SW 1271 (cell line): ENCODE measurements at places on chromosomes 2 and 18.

GRCh38 chr2:9918275-9918674 lies 33.2 kb upstream of the GRHL1 start:
- DNase-seq, result no peak

DNA sequence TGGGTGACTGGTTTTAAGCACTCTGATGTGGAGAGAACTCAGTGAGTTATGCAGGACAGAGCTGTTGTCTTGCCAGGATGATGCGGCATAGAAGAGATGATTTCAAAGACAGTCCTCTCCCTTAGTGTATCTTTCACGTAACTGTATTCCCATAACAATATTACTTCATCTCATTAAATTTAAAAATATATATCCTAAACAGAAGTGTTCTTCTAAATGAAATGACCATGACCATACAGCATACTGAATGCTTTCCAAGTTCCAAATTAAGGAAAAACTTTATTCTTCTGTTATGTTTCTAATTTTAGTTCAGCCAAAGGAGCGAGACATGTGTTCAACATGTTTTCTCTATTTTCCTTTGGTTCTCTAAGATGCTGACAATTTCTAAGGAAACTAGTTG lies 600.1 kb upstream of the FSHR start:
- no peak for DNase-seq

DNA sequence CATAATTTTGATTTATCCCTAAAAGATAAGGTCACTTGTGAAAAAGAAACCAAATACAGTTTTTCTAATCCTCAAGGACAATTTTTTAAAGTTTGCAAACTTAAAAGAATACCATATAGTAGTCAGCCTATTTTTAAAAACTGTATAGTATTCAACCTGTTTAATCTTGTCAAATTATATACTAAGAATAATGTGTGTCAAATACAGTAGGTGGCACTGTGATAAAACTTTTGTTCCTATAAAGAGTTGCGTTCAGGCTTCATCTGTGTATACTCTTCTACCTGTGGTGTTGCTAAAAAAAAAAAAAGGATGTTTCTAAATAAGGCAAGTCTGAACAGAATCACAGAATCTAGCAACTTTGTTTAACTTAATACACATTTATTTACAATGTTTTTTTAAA lies 68.6 kb downstream of the CCDC138 start:
- peak; percentile 32 for DNase-seq

DNA sequence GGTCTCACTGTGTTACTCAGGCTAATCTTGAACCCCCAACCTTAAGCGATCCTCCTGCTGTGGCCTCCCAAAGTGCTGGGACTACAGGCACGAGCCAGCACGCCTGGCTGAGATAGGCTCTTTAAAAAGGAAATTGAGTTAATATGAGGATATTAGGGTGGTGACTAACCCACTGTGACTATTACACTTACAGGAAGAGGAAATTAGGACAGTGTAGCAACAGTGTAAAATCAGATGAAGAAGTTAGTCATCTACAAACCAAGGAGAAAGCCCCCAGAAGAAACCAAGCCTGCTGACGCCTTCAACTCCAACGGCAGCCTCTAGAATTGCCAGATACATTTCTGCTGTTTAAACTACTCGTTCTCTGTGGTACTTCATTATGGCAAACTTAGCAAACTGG lies 711.9 kb downstream of the SUCLG1 start:
- DNase-seq, result no peak

- no peak for DNase-seq
These were observed 228.3 kb downstream of the TPGS2 start for GRCh38 chr18:36600548-36600947.

GRCh38 chr2:197092431-197092830 lies 165.9 kb upstream of the PGAP1 start:
- DNase-seq, result no peak

- DNase-seq, result no peak
These were observed 10.5 kb downstream of the GDF7 start for GRCh38 chr2:20677301-20678085.

DNA sequence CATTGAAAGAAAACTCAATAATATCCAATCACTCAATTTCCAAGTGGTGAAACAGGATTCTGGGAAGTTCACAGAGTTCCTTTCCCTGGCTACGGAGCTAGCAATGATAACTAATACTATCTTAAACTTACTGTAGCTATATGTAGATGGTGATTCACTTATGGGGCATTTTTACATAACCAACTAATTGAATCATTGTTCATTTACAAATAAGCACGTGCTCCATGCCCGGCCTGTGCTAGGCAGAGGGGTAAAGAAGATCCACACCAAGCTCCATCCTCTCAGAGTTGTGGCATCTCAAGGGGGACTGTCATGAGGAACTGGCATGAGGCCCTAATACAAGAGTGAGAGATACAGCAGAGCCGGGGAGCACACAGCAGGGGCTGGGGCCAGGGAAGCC lies 176.3 kb downstream of the ANKRD30B start:
- no peak for DNase-seq

- no peak for DNase-seq
These were observed 31.8 kb upstream of the NTSR2 start for GRCh38 chr2:11701751-11702301.

DNA sequence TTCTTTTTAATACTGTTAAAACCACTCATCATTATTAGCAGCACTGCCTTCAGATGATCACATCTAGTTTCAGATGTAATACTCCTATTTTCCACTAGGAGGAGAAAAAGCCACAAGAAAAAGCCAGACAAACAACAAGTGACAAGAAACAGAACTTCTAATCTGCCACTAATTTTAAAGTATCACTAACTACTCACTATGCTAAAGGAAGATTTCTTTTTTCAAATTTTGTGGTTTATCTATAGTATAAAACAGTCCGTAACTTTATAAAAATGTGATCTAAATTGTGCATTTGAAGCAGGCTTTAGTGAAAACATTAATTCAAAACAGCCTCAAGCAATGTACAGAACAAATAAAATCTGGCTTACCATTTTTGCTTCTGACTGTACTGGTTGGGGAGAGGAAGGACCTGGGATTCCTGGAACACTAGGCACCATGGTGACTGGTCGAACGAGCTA lies 56.8 kb downstream of the ATF2 start:
- DNase-seq, result no peak

DNA sequence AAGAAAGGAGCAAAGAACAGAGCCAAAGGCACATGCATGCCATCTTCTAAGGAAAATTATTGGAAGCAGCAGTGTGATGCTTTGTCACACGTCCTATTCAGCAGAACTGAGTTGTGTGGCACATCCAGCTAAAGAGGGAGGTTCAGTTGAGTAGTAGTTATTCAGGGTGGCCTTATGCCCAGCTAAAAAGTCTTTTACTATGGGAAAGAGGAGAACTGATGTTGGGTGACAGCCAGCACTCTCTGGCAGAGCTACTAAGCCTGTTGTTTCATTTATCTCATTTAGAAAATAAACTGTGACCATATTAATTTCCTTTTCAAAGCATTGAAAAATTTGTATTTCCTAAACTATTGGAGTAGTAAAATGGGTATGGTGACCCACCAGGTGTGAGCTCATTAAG lies 18.5 kb downstream of the ITGA6 start:
- no peak for DNase-seq

- DNase-seq, result no peak
These were observed 58.9 kb upstream of the ZNF516 start for GRCh38 chr18:76553715-76554546.

GRCh38 chr2:60742419-60742818 lies 13.6 kb upstream of the PAPOLG start:
- no peak for DNase-seq

GRCh38 chr2:60806988-60807681 lies 51.1 kb downstream of the PAPOLG start:
- no peak for DNase-seq
